ENCODE measurements at places on chromosomes 5 and 9.

GRCh38 chr5:112238473-112238872 lies 180.6 kb downstream of the EPB41L4A start:
- DNase-seq: no peak

DNA sequence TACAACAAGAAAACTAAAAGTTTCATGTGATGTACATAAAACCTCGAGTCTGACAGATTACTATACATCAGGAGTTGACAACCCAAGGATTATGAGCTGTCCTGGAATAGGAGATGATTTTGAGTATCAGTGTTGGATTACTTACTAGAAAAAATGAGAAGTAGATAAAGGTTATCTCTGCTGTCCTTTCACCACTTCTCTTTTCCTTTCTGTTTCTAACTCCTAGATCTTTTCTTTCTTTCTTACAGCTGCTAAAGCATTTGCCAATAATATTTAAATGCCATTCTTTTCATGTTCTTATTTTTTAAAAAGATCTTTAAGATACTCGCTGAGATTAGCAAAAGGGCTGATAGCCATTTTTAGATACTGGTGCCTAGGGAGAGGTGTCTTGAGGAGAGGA lies 14.8 kb downstream of the RBM27 start:
- no peak for DNase-seq

GRCh38 chr9:84781458-84781857 lies 111.9 kb downstream of the NTRK2 start:
- no peak for DNase-seq

DNA sequence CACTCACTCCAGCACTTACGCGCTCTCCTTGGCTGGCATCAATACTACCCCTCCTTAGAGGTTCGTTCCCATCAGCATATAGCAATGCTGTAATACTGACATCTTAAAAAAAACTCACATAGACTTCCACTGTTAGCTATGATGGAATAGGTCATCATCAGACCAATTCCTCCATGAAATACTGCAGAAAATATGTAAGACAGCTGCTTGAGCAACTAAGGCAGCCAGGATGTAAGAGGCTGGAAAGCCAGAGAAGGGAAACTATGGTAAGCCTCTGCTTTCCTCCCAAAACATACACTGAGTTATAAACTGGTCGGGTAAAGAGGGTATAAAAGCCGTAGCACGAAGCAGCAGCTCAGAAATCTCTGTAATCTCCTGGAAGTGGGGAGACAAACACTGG lies 33.5 kb downstream of the AUH start:
- DNase-seq: no peak

- no peak for DNase-seq
Measured at GRCh38 chr9:5388026-5388819, 48.5 kb upstream of the RLN1 start.

DNA sequence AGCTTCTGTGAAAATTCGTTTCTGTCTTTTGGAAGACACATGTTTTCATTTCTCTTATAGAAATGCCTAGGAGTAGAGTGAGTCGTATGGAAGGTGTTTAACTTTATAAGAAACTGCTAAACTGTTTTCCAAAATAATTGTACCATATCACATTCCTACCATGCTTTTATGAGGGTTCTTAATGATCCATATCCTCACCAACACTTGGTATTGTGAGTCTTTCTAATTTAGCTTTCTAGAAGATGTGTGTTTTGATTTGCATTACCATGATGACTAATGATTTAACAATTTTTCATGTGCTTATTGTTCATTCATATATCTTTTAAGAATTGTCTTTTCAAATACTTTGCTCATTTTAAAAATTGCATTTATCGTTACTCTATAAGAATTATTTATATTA lies 223.6 kb downstream of the COMMD10 start:
- DNase-seq: no peak

DNA sequence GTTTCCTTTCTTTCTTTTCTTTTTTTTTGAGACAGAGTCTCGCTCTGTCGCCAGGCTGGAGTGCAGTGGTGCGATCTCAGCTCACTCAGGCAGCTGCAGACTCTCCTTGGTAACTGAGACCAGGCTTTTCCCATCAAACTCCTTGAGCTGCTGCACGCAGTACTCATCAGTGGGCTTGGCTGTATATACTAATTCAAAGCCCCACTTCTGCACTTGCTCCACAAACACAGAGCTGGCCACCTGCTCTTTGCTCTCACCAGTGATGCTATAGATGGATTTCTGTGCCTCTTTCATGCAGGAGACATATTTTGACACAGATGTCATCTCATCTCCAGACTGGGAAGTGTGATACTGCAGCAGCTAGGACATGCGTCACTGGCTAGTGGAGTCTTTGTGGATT lies 252.7 kb downstream of the AP3B1 start:
- no peak for DNase-seq

DNA sequence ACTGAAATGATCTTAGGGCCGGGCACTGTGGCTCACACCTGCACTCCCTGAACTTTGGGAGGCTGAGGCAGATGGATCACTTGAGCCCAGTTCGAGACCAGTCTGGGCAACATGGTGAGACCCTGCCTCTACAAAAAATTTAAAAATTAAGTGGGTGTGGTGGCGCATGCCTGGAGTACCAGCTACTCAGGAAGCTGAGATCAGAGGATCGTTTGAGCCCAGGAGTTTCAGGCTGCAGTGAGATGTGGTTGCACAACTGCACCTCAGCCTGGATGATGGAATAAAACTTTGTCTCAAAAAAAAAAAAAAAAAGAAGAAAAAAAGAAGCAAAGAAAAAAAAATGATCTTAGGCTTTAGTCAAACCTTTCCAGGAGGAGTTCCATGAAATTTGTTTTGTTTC lies 41.8 kb downstream of the MEF2C start:
- DNase-seq: no peak

GRCh38 chr9:73738741-73739530 lies 587.3 kb downstream of the ANXA1 start:
- DNase-seq: no peak

- DNase-seq: no peak
Measured at GRCh38 chr5:111775224-111775623, 18.2 kb upstream of the NREP start.

GRCh38 chr5:102858221-102858620 lies 103.1 kb downstream of the PAM start:
- DNase-seq: no peak

DNA sequence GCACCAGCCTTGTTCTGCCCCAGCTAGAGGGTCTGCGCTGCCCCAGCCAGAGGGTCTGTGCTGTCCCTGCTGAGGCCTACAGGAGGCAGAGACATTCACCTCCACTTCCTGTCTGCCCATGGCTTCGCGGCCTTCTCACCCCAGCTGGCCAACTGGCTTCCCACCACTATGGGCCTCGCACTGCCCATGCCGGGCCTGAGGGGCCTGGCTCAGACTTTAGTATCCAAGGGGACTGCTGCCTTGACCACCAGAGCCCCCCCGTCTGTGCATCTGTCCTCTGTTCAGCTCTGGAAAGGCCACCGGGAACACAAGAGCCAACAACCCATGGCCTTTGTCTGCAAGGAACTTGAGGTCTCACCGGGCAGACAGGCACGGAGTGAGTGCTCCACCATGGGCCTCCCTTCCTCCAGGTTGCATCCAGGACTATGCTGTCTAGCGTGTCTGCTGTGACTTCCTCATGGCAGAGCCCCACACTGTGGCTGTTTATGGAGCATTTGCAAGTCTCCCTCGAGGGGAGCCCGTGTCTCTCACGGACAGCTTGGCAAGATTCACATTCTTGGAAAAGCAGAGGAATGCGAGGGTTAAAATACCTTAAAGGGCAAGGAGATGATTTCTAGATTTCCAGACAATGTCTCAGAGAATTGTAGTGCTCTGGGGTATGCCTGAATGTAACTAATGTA lies 1.7 kb downstream of the DCANP1 start:
- DNase-seq: no peak

DNA sequence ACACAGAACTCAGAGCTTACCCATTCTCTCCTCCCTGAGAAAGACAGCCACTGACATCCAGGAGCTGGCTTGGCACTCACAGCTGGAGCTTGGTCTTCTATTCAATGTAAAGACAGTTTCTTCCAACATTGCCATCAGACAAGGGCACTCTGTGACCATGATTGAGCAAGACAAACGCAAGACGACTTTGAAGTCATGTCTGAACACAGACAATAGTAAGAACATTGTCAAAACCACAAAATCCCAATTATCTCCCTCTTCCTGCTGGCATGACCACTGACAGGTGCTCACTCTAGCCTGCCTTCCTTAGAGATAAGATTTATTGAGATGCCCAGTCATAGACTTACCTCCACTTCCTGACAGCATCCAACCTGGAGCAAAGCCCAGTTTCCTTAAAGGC lies 328.0 kb downstream of the MSX2 start:
- DNase-seq: no peak

- no peak for DNase-seq
Measured at GRCh38 chr5:142250119-142250518, 74.7 kb downstream of the SPRY4 start.

GRCh38 chr5:158910782-158911692 lies 188.7 kb downstream of the EBF1 start:
- no peak for DNase-seq

- no peak for DNase-seq
Measured at GRCh38 chr9:19513671-19514275, 105.0 kb downstream of the ACER2 start.

DNA sequence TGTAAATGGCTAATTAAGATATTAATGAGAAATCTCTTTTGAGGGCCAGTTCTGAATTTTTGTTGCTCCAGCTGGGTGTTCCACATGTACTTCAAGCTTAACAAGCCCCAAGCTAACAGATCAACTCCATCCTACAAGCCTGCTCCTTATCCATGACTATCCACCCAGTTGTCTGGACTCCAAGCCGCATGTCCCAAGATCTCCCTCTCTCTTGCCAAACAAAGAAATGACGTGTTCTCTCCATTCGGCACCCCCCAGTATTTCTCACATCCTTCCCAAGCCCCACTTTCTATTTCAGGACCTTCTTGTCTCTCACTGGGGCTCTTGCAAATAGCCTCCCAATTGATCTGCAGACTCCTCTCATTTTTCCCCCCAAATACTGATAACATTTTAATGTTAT lies 15.8 kb upstream of the PTPN3 start:
- DNase-seq: no peak

GRCh38 chr5:135276151-135276550 lies 122.9 kb downstream of the MACROH2A1 start:
- no peak for DNase-seq

DNA sequence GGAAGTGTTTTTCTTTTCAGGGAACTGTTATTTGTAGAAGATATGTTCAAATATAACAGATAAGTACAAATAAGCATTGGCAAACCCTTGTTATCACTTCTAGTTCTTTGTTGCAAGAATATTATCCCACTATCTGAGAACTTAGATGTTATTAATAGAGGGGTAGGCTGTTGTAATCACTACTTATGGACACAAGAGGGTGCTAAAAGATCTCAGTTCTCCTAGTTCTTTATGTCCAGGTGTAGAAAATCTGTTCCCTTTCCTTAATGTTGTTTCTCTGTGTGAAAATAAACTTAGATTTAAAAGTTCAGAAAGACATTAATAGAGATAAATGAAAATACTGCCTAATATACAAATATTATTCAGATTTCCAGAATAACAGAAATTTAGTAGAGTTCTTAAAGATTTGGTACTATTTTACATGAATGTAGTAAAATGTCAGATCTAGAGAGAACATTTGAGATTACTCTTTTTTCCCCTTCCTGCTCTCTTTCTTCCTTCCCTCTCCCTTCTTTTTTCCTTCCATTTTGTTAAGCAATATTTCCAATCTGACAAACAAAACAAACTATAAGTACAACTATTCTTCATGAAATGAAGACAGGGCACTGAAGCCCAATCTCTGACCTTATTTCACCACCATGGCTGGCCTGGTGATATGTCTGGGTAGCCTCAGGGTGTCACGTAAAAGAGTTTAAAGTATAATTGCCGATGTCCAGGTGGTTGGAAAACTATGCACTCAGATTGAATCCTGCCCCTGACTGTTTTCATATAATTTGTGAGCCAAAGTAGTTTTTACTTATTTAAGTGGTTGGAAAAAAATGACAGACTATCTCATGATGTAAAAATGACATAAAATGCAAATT lies 43.6 kb upstream of the C5orf46 start:
- DNase-seq: no peak

GRCh38 chr9:93458712-93459111 lies 5.3 kb upstream of the FAM120AOS start:
- DNase-seq: no peak

- DNase-seq: no peak
Measured at GRCh38 chr9:90722071-90722470, 79.4 kb upstream of the DIRAS2 start.

GRCh38 chr5:175738126-175738525 lies 80.3 kb downstream of the HRH2 start:
- no peak for DNase-seq

DNA sequence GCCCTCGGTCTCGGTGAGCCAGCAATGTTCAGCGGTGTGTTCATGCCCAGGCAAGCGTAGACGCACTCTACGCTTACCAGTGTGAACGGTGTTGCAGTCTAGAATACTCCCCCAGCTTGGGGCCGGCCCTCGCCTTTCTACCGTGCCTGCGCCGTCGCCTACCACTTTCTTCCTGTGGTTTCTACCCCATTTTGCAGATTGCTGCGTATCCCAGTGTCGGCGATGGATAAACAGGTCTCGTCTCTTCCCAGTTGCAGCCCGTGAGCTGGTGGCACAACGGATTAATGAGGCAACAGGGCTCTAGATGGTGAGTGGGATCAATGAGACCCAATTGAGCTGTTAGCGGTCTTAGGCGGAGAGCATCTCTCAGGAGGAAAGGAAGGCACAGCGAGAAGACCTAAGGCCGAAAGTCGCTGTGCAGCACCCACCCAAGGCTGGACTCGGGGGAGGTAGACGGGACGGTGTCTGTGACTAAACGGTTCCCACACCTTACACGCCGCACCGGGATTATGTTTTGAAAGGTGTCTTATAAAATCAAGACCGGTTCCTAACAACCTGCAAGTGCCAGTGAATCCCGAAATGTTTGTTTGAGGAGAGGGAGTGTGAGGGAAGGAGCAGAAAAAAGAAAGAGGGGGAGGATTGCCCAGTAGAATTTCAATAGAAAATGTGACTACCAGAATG lies 5.8 kb downstream of the OTP start:
- DNase-seq: no peak

DNA sequence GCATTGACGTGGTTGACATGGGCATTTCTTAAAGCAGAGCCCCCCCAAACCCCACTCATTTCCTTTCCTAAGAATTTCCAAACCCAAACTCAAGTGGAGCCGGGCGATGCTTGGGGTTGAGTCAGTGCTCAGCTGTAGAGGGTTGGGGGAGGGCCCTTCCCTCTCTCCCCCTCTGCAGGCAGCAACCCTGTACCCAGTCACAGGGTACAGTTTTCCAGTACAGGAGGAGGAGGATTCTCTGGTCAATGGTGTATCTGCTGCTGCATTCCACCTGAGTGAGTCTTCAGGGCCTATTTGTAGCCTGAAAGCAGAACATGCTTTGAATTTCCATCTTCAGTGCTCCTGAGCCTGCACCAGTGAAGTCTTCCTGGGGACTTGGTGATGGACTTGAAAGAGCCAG lies 55.8 kb downstream of the ENTREP1 start:
- DNase-seq: peak; percentile 32

- no peak for DNase-seq
Measured at GRCh38 chr5:138491669-138492559, 26.6 kb downstream of the EGR1 start.

DNA sequence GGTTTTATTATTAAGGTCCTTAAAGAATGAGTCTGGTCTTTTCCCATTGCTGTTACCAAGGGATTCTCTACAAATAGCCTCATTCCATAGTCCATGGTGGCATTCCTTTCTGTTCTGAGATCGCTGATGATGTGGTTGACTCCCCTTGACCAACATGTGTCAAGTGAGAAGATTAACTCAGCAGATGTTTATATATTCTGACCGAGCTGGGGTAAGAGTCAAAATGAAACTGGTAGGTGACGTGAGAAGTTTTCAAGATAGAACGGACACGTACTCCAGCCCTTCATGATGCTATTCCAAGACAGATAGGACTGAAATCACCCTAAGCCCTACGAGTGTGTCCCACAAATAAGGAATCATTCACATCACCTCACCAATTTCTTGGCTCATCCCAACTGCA lies 155.5 kb upstream of the WWC1 start:
- no peak for DNase-seq

Measured in non-pigmented ciliary epithelial cell (primary cell).